NB4 (cell line): ENCODE measurements at places on chromosomes 2 and 18.

DNA sequence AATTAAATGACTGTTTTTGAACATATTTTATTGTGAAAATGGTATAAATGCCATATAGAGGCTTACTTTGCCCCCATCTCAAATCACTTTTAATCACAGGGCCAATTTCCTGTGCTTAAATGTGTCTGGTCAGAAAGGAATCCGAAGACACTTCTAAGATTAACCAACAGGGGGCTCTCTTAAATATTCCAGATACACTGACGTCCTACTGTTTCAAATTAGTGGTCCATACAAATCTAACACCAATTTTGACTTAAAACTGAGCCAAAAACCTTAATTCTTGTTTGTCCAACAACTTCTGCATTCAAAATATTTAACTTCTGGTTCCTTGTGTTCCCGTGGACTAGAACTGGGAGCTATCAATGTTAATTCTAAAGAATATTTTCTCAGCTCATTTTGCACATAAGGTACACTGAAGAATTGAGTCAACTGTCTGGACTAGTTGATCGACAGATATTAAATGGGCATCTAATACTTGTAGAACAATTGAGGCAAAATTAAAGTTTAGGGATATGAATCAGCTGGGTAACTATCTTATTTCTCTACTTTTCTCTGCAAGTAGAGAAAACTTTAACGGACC lies 557.5 kb downstream of the ARHGAP15 start:
- DNase-seq, result peak; percentile 59

DNA sequence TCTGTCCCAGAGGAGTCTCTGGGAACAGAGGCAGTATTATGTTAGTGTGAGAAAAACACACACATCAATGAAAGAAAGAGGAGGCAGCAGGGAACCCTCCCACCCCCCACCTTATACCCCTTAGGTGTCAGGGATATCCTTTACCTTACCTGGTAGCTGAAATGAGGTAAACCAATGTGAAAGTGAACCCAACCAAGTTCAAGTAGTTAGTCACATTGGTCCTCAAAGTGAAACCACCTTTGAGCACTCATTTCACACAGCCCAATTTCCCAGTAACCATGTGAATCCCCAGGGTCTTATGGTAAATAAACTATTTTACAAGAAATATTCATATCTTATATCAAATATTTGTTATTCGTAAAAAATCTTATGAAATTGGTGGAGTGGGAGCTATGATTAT lies 377.8 kb downstream of the LRATD1 start:
- no peak for DNase-seq

GRCh38 chr2:235300368-235301201 lies 193.3 kb upstream of the AGAP1 start:
- DNase-seq, result no peak

DNA sequence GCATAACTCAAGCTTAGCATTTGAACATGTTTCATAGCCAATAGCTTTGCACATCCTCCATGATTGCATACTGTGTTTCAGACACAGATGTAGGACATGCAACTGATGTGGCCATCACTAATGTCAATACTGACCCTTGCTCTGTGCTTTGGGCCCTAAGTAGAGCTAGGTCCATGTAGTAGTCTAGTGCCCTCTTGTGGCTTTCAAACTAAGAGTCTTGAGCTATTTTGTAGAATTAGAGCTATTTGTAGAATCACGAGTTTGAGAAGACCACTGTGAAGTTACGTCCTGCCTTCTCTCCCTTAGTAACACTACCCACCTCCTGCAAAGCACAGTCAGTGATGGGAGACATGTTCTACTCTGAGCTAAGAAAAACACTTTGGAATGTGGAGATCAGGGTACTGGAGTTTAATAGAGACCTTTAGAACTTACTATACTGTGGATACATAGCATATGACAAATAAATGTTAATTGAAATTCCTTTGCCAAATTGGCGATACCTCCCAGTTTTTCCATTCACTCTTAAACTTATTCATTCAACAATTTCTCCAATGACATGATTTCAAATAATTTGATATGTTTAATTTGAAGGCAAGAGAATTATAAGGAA lies 306.5 kb upstream of the TNP1 start:
- DNase-seq, result peak; percentile 60

GRCh38 chr2:172131713-172132555 lies 29.2 kb upstream of the DLX2 start:
- DNase-seq, result no peak

DNA sequence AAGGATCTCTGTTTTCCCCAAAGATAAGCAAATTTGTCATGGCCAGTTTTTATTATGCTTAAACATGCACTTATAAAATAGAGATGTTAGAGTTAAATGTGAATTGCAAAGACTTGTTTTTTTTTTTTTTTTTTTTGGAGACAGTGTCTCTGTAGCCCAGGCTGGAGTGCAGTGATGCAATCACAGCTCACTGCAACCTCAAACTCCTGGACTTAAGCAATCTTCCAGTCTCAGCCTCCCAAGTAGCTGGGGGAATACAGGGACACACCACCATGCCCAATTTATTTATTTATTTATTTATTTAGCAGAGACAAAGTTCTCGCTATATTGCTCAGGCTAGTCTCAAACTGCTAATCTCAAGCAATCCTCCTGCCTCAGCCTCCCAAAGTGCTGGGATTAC lies 15.1 kb downstream of the PHOSPHO2 start:
- DNase-seq, result no peak

- DNase-seq, result no peak
Observed at GRCh38 chr18:45658756-45659155, 43.5 kb downstream of the SLC14A2 start.

DNA sequence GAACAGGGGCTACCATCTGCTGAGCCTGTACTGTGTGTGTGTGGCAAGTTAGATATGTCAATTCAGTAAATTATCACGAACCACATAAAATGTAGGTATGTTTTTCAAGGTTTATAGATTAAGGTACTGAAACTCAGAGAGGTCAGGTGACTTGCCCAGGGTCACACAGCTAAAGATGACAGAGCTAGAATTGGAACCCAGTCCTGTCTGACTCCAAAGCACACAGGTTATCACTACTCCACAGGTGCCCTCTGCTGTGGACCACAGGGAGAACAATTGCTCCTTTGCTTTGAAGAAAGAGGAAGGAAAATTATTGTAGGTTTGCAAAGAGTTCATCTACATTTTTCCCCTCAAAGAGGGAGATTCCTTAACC lies 229.7 kb upstream of the AGAP1 start:
- DNase-seq, result no peak

DNA sequence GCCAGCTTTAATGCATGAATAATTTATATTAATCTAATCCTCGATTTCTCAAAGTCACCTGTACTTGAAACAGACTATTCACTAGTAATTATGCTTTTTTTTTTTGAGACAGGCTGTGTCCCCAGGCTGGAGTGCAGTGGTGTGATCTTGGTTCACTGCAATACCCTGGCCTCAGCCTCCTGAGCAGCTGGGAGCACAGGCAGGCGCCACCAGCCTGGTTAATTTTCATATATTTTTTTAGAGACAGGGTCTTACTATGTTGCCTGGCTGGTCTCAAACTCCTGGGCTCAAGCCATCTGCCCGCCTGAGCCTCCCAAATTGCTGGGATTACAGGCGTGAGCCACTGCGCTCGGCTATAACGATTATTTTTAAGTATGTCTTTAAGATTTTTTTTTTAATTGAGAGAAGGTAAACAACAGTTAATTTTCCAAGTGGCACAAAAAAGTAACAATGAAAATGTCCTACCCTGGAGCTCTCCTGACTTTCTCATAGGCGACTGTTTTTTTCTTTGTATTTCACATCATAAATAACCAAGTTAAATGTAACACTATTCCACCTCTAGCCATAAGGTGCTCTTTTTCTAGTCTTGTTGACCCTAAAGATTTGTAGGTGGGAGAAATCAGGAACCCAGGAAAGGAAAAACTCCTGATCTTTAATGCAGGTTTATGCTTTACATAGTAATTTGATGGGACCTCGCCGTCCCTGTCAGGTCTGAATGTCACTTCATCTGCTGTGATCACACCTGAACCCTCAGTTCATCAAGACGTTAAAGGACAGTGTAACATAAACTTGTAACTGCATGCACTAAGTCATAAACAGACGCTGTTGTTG lies 1.3 kb upstream of the ANKRD12 start:
- no peak for DNase-seq

GRCh38 chr2:201360256-201360655 lies 3.1 kb upstream of the FLACC1 start:
- DNase-seq, result no peak

DNA sequence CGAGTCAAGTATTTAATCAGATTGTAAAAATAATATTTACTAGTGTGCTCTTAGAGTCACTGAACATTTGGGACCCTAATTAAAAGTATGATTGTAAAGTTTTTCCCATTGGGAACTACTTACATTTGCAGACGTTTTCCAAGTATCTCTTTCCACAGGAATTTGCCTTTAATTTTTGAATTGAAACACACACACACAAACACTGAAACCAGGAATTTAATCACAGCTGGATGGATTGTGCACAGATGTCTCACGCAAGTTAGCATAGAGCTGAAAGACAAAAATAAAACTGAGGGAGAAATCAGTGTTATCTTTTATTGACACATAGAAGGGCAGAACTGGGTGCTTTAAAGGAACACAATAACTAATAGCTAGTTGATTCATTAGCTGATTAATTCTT lies 230.7 kb downstream of the RND3 start:
- DNase-seq, result no peak

- DNase-seq, result no peak
Observed at GRCh38 chr2:13481201-13481600, 764.5 kb downstream of the TRIB2 start.

DNA sequence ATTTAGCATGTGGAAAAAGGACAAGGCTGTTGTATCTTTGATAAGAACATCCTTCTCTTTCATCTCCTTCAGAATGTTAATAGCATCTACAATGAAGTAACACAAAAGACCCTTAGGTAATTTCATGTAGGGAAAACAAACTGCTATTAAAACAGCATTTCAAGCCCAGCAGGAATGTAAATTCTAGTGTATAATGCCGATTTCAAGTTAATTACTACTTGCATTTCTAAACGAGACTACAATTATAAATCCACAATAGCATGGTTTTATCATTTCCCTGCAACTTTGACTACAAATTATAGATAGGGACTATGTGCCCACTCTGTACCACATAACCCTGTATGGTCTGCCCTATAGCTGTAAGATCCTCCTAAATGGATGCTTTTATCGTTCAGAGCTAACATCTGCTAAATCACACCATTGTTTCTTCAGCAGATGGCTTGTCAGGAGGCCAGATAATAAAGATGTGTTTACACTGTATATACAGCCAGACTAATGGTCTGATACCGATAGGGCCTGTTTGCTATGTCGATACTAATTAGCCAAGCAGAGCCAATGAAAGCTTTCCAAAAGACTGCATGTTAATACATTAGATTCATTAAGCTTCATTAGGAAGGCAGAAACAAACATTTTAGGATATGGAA lies 51.9 kb downstream of the LRPPRC start:
- no peak for DNase-seq

- no peak for DNase-seq
Observed at GRCh38 chr2:85344356-85344954, 9.9 kb downstream of the RETSAT start.

DNA sequence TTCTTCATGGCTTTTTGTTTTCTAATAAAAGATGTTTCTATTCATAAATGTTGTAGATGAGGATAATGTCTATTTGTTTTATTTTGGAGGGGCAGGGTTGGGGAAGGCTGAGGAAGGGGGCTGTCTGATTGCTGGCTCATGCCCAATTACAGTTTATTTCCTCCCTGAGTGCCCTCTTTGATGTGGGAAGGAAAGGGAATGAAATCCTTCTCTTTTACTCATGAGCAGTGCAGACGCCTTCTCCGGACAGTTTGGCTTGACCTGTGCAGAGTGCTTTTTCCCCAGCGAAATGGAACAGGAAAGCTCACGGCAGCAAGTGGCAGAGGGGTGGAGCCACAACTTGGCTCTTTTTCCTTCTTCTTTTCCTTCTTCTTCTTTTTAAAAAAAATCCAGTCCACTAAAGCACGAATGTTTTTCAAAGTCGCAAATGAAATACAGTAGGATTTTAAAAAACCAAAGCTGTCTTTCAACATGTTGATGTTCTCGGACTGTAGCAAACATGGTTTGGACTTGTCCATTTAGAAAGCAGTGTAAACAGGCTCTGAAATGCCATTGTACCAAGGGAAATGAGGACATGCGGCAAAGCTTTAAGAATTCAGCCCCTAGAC lies 34.5 kb downstream of the RAB31 start:
- no peak for DNase-seq

GRCh38 chr2:160533482-160533881 lies 39.9 kb upstream of the RBMS1 start:
- DNase-seq, result no peak

- no peak for DNase-seq
Observed at GRCh38 chr2:159230145-159230877, 56.2 kb downstream of the WDSUB1 start.

- no peak for DNase-seq
Observed at GRCh38 chr2:98036349-98037000, 40.7 kb upstream of the TMEM131 start.

DNA sequence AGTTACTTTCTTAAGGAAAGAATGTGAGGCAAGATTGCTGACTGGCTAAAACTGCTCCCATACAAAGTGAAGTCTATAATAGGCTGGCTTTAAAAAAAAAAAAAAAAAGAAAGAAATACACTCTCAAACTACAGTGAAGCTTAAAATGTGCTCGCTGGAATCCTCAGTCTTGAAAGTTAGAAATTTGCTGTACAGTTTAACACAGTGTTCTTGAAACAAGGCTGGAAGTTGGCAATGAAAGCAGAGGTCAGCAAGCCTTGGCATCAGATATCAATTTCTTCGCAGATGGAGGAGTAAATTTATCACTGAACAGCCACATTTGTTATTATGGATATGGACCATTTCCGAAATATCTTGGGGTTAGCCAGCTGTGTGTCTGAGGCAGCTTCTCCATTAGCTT lies 392.9 kb downstream of the ZNF516 start:
- DNase-seq, result no peak

DNA sequence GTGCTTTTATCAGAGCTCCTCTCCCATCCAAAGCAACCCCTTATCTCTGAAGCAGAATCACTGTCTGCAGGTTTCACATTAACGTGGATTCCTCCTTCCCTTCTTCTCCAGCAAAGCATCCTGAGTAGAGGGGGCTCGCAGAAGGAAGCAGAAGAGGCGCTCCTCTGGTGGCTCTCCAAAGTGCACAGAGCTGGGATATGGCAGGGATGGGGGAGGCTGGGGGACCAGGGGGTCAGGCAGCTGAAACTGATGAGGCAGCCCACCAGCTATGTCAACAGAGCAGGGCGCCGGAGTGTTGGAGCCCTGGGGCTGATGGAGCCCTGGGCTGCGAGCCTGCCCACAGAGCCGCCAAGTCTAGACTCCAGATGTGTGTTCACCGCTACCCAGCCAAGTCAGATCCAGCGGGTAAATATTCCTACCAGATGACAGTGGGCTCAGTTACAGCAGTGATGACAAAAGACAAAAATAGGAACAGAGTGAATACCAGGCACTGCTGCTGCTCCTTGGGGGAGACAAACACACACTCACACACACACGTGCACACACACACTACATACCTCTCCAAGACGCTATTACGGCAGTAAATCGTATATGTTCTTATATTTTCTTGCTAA lies 678.3 kb upstream of the ID2 start:
- peak; percentile 11 for DNase-seq

- peak; percentile 58 for DNase-seq
Observed at GRCh38 chr2:105834931-105835330, 90.2 kb downstream of the NCK2 start.
